Stomach (tissue), 19 donors: ENCODE measurements at places on chromosomes 7 and 10.

GRCh38 chr10:10782603-10783002, 235.1 kb upstream of the CELF2 start:
- no peak overlapping the region for H3K27ac ChIP-seq
- DNase-seq, result no peak
- H3K27me3 ChIP-seq, result no peaks in the 10 kb centered on the region

GRCh38 chr7:81873559-81873958, 103.7 kb upstream of the HGF start:
- H3K27me3 ChIP-seq, result no peaks in the 10 kb centered on the region
- H3K36me3 ChIP-seq, result no peaks in the 10 kb centered on the region
- no peak overlapping the region for H3K27ac ChIP-seq
- no peaks in the 10 kb centered on the region for H3K4me1 ChIP-seq
- H3K4me3 ChIP-seq, result no peak overlapping the region
- no peak for DNase-seq

GRCh38 chr7:82840061-82840460, 322.6 kb downstream of the PCLO start:
- no peak overlapping the region for H3K27ac ChIP-seq
- H3K4me1 ChIP-seq, result no peaks in the 10 kb centered on the region
- H3K36me3 ChIP-seq, result no peaks in the 10 kb centered on the region
- H3K4me3 ChIP-seq, result no peak overlapping the region
- no peak for DNase-seq
- no peaks in the 10 kb centered on the region for H3K27me3 ChIP-seq

DNA sequence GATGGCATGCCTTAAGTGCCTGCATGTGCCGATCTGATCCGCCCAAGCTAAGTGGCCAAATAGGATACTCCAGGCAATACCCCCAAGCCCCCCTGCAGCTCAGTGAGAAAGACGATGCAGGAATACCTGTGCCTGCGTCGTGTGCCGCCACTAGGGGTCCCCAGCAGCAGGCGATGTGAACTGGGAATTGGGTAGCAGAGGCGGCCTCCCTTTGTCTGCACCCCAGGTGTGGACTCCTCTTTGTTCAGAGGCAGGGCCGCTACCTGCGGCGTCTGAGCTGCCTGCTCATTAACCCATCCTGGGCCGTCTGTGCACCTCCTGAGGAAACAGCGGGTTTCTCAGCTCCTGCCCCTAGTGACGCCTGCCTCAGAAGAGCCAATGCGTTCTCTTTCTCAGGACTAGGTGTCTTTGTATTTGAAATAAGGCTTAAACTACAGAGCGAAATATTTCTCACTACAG, 4.8 kb upstream of the CHN2 start:
- H3K36me3 ChIP-seq, result no peaks in the 10 kb centered on the region
- peaks cover 27% of the 10 kb centered on the region for H3K4me1 ChIP-seq
- H3K27ac ChIP-seq, result no peak overlapping the region
- H3K4me3 ChIP-seq, result no peak overlapping the region
- peaks cover 12% of the 10 kb centered on the region for H3K27me3 ChIP-seq

- no peak overlapping the region for H3K4me3 ChIP-seq
- H3K36me3 ChIP-seq, result no peaks in the 10 kb centered on the region
- H3K27me3 ChIP-seq, result no peaks in the 10 kb centered on the region
- no peaks in the 10 kb centered on the region for H3K4me1 ChIP-seq
- DNase-seq, result no peak
- H3K27ac ChIP-seq, result no peak overlapping the region
These were observed 16.7 kb upstream of the GAD2 start for GRCh38 chr10:26199841-26200240.

DNA sequence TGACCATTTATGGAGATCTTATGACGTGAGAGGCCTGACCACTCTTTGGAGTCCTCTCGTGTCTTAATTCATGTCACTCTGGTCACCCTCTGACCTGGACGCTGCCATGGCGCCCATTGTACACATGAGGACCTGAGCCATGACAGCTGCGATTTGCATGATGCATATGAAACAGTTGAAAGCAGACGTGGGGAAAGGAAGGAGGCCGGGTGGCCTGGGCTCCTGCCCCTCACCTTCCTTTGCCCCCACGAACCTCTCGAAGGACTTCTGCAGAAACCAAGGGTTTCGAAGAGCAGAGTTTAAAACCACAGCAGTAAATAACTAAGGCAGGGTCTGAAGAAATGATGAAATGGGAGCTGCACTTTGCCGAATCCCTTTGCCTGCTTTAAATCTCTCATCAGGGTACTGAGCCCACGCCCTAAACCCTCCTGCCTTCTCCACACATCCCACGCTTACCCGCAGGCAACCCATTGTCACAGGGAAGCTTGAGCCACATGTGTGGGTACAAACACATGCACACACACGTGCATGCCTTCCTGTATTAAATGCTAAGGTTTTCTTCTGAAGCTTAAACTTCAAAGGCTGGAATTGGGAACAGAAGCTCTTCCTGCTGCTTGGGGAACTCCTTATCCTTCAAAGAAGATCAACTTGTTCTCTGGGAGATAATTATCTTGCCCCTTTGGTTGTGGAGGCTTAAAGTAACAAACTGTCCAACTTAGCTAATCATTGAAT, 11.7 kb upstream of the CALML3 start:
- no peaks in the 10 kb centered on the region for H3K36me3 ChIP-seq
- DNase-seq, result no peak
- no peak overlapping the region for H3K4me3 ChIP-seq
